Naive thymus-derived CD4-positive, alpha-beta T cell (primary cell): ENCODE measurements at places on chromosomes 3 and 15. TPM values are rescaled to one million over a fixed set of nuclear protein-coding genes. Genes with fewer than 3 reads are reported as not detected.

GRCh38 chr3:192864941-192865340, 52.7 kb downstream of the MB21D2 start:
- no peaks in the 10 kb centered on the region for H3K36me3 ChIP-seq
- no peak for DNase-seq

GRCh38 chr3:184315543-184315867, 1.1 kb downstream of the EIF4G1 start:
- peaks cover 17% of the 10 kb centered on the region for H3K4me1 ChIP-seq
- peak overlapping the region; percentile 73 for H3K4me3 ChIP-seq
- DNase-seq, result peak; percentile 24
- H3K27me3 ChIP-seq, result no peaks in the 10 kb centered on the region
- peak overlapping the region; percentile 93 for H3K27ac ChIP-seq
- no peaks in the 10 kb centered on the region for H3K36me3 ChIP-seq

- peaks cover 6% of the 10 kb centered on the region for H3K4me1 ChIP-seq
- no peaks in the 10 kb centered on the region for H3K36me3 ChIP-seq
- H3K27me3 ChIP-seq, result no peaks in the 10 kb centered on the region
- DNase-seq, result peak; percentile 72
- H3K27ac ChIP-seq, result no peak overlapping the region
- no peak overlapping the region for H3K4me3 ChIP-seq
Measured at GRCh38 chr3:187165144-187165543, 25.8 kb upstream of the RPL39L start.

Gene RBP2
- not detected for polyA plus RNA-seq

Gene SLC24A5
- polyA plus RNA-seq, result not detected

Gene LINS1
- 98.1 TPM for polyA plus RNA-seq

Gene CDHR4
- not detected for polyA plus RNA-seq

Gene GABRR3
- polyA plus RNA-seq, result not detected

Gene CIDEC
- polyA plus RNA-seq, result not detected

Gene HRH1
- polyA plus RNA-seq, result not detected
